ENCODE measurements at places on chromosomes 12 and 14.

GRCh38 chr14:29039171-29039570, 272.6 kb downstream of the FOXG1 start:
- peak; percentile 0 for DNase-seq

DNA sequence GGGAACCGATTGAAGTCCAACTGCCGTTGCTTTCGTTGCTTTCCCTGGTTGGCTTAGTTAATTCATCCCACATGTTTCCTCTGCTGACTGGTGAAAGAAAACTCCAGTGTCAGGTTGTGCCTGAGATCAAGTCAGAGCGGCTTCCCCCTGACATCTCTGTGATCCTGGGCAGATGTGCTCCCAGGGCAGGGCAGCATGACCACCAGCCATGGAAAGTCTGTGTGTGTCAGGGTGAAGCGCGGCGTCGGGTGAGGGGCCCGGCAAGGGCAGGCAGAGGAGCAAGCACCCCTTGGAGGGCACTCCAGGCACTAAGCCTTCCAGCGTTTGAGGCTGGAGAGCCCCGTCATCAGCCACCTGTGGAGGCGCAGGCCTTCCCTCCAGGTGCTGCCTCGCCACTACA, 54.5 kb upstream of the IGF1 start:
- DNase-seq, result no peak

GRCh38 chr12:132550830-132551640, 59.3 kb downstream of the LRCOL1 start:
- no peak for DNase-seq

DNA sequence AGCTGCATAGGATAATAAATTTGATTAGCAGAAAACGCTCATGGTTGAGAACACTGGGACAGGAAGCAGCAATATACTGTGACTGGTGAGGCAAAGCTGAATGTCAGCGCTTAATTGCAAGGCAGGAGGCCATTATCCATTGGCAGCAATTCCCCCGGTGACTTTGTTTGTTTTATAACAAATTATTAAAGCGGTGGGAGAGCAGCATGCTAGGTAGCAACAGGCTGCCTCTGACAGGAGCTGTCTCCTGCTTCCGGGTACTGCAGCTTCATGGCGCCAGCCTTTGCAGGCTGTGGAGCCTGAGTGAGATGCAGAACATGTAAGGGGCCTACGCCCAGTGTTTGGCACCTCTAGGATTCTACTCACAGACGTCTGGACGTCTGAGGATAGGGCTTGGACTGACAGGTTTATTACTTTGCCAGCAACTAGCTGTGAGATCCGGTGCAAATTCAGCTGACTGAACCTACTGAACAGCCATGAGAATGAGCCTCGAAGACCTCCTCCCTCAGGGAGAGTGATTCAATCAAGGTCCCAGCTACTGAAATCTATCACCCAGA, 82.1 kb upstream of the SSTR1 start:
- no peak for DNase-seq

DNA sequence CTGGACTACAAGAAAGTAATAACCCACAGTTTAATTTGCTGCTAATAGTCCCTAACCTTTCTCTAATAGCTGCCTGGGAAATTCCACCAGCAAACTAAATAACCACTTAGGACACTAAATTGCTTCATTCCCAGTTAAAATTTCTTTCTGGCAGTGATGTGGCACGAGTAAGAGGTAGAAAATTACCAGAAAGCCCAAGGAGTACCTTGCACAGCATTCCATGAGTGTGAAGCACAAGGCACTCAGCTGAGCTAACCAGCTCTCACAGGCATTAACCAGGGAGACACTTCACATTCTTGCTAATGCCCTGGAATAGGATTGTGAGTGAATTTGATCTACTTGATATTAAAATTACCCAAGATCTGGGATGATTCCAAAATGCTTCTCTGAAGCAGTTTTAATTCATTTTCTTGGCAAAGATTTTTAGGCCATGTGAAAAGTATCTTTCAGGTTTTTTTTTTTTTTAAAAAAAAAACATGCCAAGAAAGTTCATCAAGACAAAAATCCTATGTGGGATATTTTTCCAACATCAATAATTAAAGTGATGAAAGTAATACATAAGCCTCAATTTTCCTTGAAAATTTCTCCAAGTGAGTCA, 29.5 kb downstream of the TSPAN8 start:
- peak; percentile 94 for DNase-seq

DNA sequence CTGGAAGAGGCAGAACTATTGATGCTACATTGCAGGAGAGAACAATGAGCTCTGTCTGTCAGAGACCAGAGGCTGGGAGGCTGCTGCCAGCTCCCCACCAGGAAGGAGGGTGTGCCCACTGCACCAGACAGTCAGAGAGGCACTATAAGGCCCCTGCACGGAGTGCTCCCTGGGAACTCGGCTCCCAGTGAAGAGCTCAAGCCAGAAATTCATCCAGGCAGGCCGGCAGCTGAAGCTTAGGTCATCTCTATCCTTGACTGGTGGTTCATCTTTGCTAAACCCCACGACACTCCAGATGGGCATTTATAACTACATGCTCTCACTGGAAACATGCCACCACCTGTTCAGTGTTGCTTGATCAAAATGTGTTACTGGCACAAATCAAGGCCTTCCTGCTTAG, 65.1 kb upstream of the GPATCH2L start:
- no peak for DNase-seq

DNA sequence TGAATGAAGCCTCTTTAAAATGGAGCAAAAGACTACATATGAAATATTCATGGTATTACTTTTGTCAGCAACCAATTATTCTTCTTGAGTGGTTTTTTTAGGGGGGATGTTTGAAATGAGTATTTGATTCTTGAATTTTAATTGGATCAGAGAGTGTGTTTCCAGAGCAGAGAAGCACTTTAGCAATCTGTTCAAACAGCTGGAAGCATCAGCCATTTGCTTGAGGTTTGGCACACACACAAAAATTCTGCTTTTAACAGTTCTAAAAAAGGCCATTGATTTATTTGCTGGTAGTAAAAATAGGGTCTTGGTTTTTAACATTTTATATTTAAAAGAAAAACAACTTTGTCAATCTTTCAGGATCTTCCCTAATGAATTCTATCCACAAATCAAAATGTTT, 292.7 kb downstream of the LRFN5 start:
- DNase-seq, result no peak

GRCh38 chr14:96103560-96104460, 64.6 kb downstream of the C14orf132 start:
- DNase-seq, result no peak

DNA sequence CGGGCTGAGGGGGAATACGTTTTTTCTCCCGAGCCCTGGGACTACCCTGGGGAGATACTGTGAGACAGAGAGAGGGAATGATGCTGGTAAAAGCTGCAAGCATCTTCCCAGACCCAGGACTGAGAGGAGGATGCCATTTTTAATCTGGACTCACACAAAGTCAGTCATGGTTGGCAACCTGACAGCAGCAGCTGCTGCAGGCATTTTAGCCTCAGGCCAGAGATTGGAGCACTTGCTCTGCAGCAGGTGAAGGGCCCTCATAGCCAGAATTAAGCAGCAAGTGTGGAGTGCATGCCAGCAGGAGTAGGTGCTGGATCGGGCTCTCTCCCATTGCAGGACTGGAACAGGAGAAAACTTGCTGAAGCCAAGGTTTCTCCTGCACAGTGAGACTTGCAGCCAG, 361.1 kb upstream of the CLEC14A start:
- no peak for DNase-seq

- DNase-seq, result peak; percentile 72
These were observed 189.2 kb upstream of the RASSF8 start for GRCh38 chr12:25769082-25769945.

- DNase-seq, result no peak
These were observed 66.1 kb downstream of the ELK3 start for GRCh38 chr12:96260231-96260630.

DNA sequence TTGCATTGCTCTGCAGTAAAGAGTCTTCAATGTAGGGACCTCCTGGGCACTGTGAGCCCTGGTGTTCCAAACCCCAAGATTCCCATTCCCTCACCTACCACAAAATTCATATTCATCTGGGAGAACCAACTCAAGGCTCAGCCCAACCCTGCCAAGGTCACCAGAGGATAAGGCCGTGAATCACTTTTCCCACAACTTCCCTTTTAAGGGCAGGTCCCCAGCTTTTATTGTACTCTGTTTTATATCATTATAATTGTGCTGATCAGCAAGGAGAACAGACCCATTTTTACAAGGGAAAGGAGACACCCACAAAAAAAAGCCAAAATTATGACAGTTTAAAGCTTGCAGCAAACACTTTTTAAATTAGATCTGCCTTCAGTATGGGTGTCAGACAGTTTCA, 363.0 kb upstream of the FKBP4 start:
- DNase-seq, result no peak

DNA sequence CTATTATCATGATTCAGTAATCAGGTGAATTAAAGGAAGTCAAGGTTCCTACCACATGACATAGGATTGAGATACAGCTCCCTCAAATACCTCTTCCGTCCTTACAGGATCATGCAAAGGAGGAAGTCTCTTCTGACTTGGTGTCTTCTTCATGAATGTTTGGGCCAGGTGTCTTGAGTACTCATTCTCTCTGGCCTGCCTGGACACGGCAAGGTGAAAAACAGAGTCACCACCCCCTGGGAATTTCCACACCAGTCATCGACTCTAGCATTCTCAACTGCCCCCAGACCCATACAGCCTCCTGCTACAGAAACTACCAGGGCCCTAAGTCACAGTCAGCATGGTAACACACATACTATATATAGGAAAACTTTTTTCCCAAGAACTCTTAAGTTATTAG, 44.9 kb upstream of the LTBP2 start:
- no peak for DNase-seq

DNA sequence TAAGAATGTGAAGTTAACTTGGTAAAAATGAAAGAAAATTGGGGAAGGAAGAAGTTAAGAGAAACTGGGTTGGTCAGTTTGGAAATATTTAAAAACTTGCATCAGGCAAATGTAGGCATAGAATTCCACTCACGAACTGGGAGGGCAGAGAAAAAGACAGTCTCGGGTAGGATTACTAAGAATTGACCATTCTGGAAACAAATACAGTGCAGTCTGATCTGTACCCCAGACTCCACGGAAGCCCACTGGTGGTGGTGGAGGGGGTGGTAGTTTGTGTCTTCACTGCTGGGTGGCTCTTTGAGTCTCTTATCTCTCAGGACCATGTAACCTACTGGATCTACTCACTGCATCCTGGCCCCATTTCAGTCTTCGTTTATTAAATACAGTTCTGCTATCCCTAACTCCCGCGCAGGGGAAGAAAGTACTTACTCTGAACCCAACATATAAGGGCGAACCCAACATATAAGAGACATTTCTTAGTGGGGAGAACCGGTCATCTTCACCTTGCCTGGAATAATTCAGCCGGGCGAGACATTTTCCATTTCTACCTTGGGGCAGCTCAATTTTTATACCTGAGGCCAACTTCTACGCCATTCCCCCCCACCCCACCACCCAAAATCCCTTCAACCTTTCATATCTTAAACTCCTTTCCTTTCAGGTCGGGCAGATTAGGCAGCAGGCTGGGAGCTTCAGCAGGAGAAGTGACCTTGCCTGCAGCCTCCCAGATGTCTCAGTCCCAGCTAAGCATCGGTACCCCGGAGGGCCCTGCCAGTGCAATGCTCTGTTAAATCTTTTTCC, 1.7 kb downstream of the SLC2A3 start:
- DNase-seq, result no peak

DNA sequence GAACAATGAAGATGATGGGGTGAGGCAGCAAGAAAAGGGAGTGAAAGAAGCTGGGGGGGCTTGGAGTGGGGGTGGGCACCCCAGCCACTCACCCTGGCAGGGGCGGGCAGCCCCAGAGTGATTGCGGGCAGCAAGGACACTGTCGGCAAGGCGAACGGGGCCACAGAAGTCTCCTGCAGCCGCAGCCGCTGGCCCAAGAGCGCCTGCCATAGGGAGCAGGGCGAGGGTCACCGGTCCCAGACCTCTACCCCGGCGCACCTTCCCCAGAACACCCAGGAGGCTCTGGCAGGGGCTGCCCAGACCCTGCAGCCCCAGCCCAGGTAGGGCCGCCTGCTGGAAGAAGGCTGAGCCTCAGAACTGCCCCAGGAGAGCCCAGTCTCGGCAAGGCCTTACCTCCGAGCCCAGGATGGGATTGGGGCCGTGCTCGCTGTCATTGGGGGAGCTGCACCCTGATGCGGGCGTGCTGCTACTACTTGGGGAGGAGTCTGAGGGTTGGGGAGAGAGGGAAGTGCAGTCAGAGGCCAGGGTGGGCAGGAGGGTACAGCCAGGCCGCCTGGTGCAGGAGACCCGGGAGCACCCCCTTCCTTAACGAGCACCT, 22.9 kb downstream of the SLC48A1 start:
- DNase-seq, result no peak

GRCh38 chr14:20031058-20031457, 4.8 kb downstream of the OR4K13 start:
- DNase-seq, result no peak

GRCh38 chr12:11500861-11501230, 105.5 kb upstream of the PRB2 start:
- no peak for DNase-seq

DNA sequence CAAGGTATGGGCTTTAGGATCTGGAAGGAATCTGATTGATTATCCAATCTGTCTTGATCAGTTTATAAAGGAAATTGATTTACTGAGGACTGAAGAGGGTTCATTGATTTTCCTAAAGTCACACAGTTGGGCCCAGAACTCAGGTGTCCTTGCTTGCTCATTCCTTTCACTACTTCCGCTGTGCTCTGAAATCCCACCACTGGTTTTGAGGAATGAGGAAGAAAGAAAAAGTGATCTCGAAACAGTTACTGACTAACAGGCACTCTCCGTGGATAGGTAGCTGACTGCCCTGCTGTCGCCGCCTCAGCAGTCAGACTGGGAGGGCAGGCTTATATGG, at the start of gene FITM1:
Gene FITM1, plus strand, starts transcription at position 280 of the 337 bp plus-strand sequence. CDS start 905 bp downstream, outside the sequence.
- no peak for DNase-seq

DNA sequence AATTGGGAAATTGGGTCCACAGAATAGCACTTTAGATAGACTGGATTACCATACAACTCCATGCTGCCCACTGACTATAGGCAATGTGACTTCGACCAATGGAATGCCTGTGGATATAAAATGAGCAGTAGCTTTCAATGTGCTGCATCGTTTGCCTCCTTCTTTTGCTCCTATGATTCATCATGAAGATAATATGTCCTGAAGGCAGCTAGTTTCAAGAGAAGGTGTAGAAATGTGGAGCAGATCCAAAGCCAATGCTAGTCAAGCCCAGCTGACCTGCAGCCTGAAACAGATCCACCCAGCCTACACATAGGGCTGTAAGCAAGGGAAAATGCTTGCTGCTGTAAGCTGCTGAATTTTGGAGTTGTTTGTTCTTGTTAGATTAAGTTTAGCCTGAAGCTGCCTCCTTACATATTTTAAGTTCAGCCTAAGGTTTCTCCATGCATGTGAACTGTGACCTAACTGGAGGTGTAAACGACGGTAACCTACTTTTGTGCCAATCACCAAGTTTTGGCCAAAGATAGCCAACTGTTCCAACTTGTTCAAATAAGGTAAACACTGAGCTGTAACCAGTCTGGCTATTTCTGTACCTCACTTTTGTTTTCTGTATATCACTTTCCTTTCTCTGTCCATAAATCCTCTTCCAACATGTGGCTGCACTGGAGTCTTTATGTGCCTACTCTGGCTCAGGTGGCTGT, 169.1 kb upstream of the AVPR1A start:
- DNase-seq, result no peak

- no peak for DNase-seq
These were observed 18.9 kb downstream of the FIGNL2 start for GRCh38 chr12:51829641-51830040.

All from retinal pigment epithelial cell (primary cell).